ENCODE measurements at places on chromosomes 16 and 17.

DNA sequence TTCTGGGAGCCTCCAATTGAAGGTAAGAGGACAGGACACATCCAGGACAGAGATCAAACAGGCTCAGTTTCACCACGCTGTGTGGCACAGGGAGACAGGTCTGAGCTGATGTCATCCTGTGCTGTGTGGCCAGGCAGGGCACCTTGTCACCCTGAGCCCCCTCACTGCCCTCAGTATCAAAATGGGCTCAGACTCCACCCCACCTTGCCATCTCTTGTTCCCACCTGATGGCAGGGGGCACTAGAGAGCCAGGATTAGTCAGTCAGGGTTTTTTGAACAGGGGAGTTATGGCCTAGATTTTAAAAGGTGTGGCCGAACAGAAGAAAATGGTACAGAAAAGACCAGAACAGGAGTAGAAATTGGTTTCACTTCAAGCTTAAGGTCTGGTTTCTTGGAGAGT, 2.6 kb downstream of the KAT2A start:
- DNase-seq, result no peak

GRCh38 chr17:15340966-15341365, 431 bp downstream of the TEKT3 start:
- no peak for DNase-seq

DNA sequence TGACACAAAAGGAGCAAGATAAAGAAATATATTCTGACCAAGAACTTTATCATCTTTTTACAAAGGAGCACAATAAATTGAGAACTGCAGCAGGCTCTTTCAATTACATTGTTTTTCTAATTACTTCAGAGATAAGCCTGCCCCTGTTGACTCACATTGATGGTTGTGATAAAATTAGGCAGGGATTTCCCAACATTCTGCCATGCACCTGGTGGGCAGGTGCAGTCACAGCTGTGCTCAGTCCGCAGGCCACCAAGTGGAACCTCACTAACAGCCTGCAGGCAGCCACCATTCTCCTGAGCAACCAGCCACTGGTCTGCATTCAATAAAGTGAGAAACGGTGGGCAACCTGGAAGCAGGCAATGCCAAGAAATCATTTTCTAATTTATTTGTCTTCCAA, 5.1 kb downstream of the FANCA start:
- DNase-seq, result no peak

DNA sequence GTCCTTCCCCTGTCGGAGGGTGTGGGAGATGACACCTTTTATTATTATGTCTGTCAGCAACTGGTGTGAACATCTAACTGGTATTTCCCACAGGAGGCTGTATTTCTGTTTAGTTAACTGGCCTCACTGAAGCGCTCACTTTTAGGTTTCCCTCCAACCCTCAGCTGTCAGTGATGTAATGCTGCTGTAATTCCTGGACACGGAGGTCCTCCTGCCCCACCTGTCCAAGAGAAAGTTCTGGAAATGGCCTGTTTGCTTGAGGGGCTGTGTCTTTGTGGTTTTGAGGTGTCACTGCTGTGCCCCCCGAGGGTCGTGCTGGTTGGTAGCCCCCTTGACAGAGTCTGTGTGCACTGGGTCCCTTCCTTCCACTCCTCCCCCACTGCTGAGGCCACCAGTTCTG, 11.5 kb downstream of the KCNJ12 start:
- DNase-seq, result no peak

GRCh38 chr17:76191896-76192295, 48.4 kb downstream of the RNF157 start:
- no peak for DNase-seq

DNA sequence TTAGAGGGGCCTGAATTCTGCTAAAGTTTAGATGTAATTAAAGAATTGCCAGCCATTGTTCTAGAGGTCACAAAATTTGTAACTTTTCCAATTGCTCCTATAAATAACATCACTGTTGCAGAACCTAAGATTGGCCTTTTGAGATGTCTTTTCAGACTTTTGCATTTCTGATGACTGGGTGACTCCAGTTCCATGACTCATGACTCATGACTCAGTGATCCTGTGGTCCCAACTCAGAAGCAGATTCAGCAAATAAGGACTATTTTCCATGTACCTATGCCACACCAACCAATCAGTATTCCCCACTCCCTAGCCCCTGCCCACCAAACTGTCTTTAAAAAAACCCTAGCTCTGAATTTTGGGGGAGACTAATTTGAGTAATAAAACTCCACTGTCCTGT, 740.9 kb downstream of the CDH8 start:
- DNase-seq, result no peak

- no peak for DNase-seq
These were observed 24.4 kb downstream of the PIEZO1 start for GRCh38 chr16:88760424-88761142.

- no peak for DNase-seq
These were observed 48.9 kb downstream of the MRM1 start for GRCh38 chr17:36650096-36650775.

DNA sequence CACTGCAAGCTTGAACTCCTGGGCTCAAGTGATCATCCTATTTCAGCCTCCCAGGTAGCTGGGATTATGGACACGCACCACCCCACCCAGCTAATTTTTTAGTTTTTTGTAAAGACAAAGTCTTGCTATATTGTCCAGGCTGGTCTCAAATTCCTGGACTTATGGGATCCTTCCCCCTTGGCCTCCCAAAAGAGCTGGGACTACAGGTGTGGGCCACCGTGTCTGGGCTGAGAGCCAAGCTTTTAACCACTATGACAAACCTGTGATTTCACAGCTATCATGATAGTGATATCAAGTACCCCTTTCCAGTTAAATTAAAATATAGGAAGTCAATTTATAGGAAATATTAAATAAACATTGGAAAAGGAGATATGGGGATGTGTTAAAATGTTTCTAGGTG, 74.6 kb upstream of the IRX6 start:
- DNase-seq, result no peak

DNA sequence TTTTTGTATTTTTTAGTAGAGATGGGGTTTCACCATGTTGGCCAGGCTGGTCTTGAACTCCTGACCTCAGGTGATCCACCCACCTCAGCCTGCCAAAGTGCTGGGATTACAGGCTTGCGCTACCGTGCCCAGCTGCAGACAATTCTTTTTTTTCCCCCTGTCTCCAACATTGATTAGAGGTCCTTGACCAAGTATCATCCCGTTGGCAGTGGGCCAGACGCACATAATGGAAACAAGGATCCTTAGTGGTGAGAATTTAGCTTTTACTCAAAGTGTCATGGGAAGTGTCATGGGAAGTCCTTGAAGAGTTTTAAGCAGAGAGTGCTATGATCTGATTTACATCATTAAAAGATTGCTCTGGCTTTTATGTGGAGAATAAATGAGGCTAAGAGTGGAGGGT, 2.1 kb upstream of the FBXO47 start:
- no peak for DNase-seq

- no peak for DNase-seq
These were observed 10.6 kb upstream of the KCTD5 start for GRCh38 chr16:2671741-2672140.

DNA sequence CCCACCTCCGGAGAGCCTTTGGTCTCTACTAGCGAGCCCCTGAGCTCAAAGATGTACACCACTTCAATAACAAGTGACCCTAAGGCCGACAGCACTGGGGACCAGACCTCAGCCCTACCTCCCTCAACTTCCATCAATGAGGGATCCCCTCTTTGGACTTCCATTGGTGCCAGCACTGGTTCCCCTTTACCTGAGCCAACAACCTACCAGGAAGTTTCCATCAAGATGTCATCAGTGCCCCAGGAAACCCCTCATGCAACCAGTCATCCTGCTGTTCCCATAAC, 702 bp downstream of the SPN start:
- DNase-seq, result no peak
